ENCODE measurements at places on chromosomes 2 and 18. TPM values are rescaled to one million over a fixed set of nuclear protein-coding genes. Genes with fewer than 3 reads are reported as not detected.

NAT8 gene
- not detected for total RNA-seq

VWC2L gene
- not detected for total RNA-seq

CD207 gene
- total RNA-seq = not detected

DAW1 gene
- not detected for total RNA-seq

DNA sequence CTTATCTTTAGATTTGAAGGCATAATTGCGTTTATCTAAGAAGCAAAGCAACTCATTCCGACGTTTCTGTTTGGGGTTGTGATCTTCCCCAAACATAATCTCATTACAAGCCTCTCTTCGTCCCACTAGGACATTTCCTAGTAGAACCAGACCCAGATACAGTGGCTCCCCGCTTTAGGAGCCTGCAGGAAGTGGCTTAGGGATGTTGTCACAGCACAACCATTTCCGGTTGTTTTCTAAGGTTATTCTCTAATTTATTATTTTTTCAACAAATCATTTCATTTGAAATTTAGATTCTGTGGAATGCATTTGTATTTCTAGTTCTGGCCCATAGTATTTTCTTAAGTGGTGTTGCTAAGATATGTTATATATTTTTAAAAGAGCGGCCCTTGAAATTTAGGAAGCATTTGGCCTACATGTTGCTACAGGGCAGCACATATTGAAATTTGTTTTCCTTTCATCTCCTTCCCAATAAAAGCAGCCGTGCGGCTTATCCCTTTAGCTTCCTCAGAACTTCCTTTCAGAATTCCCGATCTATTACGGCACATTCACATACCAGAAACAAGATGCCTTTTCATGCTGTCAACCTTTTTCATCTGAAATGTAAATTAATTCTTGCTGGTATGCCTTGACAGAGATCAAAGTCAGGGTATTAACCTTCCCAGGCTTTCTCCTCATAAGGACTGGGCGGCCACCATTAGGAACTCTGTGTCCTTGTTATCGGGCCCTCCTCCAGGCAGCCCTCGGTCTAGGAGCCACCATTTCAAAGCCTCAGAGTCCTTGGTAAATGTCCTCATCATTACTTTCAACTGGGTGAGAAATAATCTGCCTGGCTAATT, 210.9 kb upstream of the SP5 start:
- peaks cover 44% of the 10 kb centered on the region for H3K4me1 ChIP-seq
- no peak overlapping the region for H3K27ac ChIP-seq
- H3K4me3 ChIP-seq = no peak overlapping the region
- H3K36me3 ChIP-seq = peaks cover 3% of the 10 kb centered on the region

- no peaks in the 10 kb centered on the region for H3K4me1 ChIP-seq
- DNase-seq = no peak
- H3K36me3 ChIP-seq = no peaks in the 10 kb centered on the region
- H3K27me3 ChIP-seq = no peaks in the 10 kb centered on the region
These were observed 40.6 kb upstream of the TFPI start for GRCh38 chr2:187594801-187595200.

- no peak for DNase-seq
- no peaks in the 10 kb centered on the region for H3K4me1 ChIP-seq
- H3K27ac ChIP-seq = no peak overlapping the region
- H3K4me3 ChIP-seq = no peak overlapping the region
- no peaks in the 10 kb centered on the region for H3K36me3 ChIP-seq
These were observed 454.7 kb downstream of the CBLN2 start for GRCh38 chr18:72089432-72089831.

DNA sequence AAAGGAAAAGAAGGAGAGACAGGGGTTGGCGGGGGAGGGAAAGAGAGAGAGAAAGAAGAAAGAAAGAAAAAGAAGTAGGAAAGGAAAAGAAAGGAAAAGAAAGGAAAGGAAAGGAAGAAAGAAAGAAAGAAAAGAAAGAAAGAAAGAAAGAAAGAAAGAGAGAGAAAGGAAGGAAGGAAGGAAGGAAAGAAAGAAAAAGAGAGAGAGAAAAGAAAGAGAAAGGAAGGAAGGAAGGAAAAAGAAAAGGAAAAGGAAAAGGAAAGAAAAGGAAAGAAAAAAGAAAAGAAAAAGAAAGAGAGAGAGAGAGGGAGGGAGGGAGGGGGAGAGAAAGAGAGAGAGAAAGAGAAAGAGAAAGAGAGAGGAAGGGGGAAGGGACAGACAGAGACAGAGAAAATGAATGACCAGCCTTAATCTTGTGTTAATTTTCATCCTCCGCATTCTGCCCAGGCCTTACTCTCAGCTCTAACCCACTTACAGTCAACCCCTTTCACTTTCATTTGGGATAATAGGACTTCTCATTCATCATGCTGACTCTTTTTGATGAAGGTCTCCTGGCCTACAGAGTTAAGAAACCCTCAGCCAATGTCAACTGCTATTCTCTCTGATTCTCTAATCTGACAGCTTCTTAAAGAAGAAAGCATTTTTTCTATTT, 207.3 kb downstream of the SUCLG1 start:
- H3K27ac ChIP-seq = no peak overlapping the region
- DNase-seq = no peak
- H3K4me3 ChIP-seq = no peak overlapping the region

DNA sequence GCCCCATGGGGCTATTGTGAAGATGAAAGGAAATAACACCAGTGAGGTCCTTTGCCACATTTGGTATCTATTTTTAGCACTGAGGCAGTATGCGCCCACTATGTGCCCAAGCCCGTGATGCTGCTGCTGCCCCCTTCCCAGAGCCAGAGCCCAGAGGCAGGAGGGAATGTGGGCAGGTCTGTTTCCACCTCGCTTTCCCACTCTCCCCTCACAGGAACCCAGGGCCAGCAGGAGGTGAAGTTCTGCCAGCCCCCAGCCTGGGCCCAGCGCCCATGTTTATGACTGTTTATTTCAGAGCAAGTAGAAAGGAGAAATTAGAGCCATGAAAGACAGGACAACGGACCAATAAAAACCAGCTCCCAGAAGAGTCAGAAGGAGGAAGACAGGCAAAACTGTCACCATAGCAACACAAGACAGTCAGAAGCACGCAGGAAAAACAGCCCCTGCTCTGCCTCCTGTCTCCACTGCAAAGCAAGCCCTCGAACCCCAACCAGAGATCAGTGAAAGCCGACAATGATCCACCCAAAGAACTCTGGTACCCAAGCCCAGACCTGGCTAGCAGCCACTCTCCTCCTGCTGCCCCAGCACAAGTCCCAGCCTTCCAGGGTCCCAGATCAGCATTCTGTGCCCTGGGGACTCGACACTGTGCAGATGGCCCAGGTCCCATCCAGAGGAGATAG, 1.4 kb downstream of the CYRIA start:
- no peak overlapping the region for H3K27ac ChIP-seq
- H3K27me3 ChIP-seq = peaks cover 48% of the 10 kb centered on the region
- H3K4me3 ChIP-seq = peak overlapping the region; percentile 73
- DNase-seq = no peak

GRCh38 chr2:218255446-218255845, 5.4 kb upstream of the GPBAR1 start:
- peaks cover 15% of the 10 kb centered on the region for H3K4me1 ChIP-seq
- DNase-seq = no peak
- no peak overlapping the region for H3K4me3 ChIP-seq
- peaks cover 58% of the 10 kb centered on the region for H3K36me3 ChIP-seq
- no peaks in the 10 kb centered on the region for H3K27me3 ChIP-seq

DNA sequence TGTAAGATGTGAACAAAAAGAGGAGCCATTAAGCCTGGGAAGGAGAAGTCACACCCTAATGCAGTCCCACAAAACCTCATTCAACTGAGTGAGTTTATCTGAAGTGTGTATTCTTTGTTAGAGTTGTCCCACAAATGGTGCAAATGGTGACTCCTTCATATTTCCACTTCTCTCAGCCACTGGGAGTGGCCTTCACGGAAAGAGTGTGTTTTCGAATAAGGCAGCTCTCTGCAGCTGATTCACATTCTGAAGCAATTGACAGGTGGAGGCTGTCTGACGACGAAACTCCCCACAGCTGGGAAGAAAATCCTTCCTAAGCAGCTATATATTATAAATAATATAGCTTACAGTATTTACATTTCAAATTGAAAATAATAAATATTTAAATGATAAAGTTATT, 318.8 kb upstream of the TMEFF2 start:
- H3K36me3 ChIP-seq = no peaks in the 10 kb centered on the region
- no peak overlapping the region for H3K27ac ChIP-seq
- H3K4me3 ChIP-seq = no peak overlapping the region

DNA sequence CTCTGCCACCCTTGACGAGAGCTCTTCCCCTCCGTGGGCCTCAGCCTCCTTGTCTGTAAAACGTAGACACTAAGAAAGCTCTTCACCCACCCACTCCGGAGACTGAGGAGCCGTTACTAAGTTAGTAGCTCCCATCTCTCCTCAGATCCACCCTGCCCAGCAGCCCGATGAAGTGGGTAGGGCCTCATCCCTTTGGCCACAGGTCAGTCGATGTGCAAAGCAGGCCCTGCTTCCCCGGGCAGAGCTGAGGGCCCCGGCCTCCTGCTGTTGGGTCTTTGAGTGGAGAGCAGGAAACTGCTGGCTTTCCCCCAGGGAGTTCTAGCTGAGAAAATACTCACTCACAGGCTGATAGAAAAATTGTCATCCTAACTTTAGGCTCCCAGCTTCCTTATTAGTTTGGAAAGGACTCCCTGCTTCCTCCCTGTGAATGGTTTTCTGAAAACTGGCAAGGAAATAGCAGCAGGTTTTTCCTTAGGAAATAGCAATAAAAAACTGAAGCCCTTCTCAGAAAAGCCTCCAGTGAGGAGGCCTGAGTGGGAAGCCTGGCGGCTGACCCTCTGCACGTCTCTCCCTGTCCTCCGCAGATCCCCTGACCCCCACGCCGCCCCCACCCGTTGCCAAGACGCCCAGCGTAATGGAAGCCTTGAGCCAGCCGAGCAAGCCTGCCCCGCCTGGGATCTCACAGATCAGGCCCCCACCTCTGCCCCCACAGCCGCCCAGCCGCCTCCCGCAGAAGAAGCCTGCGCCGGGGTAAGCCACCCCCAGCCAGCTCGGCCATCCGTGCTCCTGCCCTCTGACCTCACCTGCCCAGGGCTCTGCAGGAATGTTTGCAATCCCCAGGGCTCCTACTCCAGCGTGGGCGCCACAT, 30.2 kb downstream of the ITGB1BP1 start:
- no peaks in the 10 kb centered on the region for H3K4me1 ChIP-seq
- no peak overlapping the region for H3K4me3 ChIP-seq
- DNase-seq = no peak
- no peaks in the 10 kb centered on the region for H3K36me3 ChIP-seq

- peaks cover 2% of the 10 kb centered on the region for H3K4me1 ChIP-seq
- H3K4me3 ChIP-seq = no peak overlapping the region
- H3K36me3 ChIP-seq = no peaks in the 10 kb centered on the region
- H3K27me3 ChIP-seq = peaks cover 1% of the 10 kb centered on the region
These were observed 304.3 kb upstream of the EPAS1 start for GRCh38 chr2:45992741-45993475.

DNA sequence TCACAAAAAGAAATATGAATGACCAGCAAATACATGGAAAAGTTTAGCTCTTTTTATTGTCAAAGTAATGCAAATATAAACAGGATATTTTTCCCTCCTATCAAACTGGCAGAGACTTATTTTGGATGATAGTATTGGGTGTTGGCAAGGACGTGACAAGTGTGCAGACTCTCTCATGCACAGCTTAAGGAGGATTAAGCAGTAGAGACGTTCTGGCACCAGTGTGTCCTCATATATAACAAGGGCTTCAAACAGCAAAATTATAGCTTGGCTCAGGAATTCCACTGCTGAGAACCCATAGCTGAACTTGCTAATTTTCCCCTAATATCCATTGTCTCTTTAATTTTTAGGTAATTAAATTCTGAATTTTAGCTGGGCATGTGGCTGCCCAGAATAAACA, 114.4 kb downstream of the FAM124B start:
- no peak overlapping the region for H3K4me3 ChIP-seq
- peaks cover 40% of the 10 kb centered on the region for H3K27me3 ChIP-seq
- H3K36me3 ChIP-seq = no peaks in the 10 kb centered on the region
- H3K4me1 ChIP-seq = no peaks in the 10 kb centered on the region

DNA sequence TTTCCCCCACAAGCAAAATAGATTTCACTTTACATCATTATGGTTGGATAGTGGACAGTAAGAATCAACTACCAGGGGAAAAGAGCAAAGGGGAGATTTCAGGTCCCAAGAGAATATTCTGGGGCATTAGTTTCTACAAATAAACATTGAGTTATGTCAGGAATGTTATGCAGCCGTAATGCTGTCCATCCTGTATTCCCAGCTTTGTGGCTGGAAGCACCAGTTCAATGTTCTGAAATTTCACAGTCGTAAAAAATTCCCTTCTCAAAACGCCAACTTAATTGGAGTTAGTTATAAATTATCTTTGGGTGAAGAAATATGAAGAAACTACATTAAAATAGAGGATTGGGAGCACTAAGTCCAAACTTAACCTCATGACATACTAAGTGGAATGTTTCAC, 141.5 kb upstream of the FIGN start:
- H3K27ac ChIP-seq = no peak overlapping the region
- DNase-seq = no peak
- no peaks in the 10 kb centered on the region for H3K36me3 ChIP-seq
- no peaks in the 10 kb centered on the region for H3K27me3 ChIP-seq
- H3K4me3 ChIP-seq = no peak overlapping the region

DNA sequence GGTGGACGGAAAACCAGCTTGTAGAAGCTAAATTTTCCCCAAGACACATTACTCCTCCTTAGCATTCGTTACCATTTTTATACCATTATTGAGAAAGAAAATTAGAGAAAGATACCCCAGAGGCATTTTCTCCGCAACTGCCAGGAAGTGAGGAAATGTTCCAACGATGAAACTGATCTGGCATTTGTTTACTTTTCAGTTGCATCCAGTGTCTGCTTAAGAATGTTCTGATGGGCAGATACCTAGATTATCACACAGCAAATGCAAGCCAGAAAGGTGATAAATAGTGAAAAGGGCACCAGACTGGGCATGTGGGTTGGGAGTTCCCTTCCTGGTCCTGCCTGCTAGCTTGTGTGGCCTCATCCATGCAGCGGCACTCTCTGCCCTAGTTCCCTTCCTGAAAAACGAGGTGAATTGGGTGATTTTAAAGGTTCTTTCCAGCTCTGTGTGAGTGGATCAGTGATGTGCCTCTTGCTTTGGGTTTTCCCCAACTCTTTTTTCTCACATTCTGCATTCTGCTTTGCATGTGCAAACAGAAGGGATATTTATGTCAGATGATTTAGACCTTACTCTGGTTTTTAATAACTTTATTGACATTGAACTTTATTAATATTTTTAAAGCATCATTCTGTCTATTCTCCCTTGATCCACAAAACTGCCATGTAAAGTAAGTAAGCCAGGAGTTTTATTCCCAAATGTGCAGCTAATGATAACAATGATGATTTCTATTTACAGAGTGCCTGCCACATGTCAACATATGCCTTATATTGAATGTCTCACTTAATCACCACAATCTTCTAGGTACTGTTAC, 139.6 kb downstream of the INSIG2 start:
- DNase-seq = no peak
- H3K27ac ChIP-seq = no peak overlapping the region
- no peaks in the 10 kb centered on the region for H3K36me3 ChIP-seq
- H3K27me3 ChIP-seq = peaks cover 40% of the 10 kb centered on the region
- no peak overlapping the region for H3K4me3 ChIP-seq

- no peaks in the 10 kb centered on the region for H3K36me3 ChIP-seq
- peaks cover 48% of the 10 kb centered on the region for H3K27me3 ChIP-seq
- no peak for DNase-seq
These were observed 265.7 kb downstream of the TCF4 start for GRCh38 chr18:55322178-55322735.

GRCh38 chr18:69968039-69968438, 20.4 kb upstream of the CD226 start:
- peaks cover 19% of the 10 kb centered on the region for H3K4me1 ChIP-seq
- H3K36me3 ChIP-seq = peaks cover 13% of the 10 kb centered on the region
- no peaks in the 10 kb centered on the region for H3K27me3 ChIP-seq

- H3K36me3 ChIP-seq = no peaks in the 10 kb centered on the region
- no peaks in the 10 kb centered on the region for H3K4me1 ChIP-seq
- no peak overlapping the region for H3K27ac ChIP-seq
These were observed 79.2 kb downstream of the ZNF532 start for GRCh38 chr18:58943896-58944295.
